Panc1 (cell line): ENCODE measurements at places on chromosomes 1 and 21. TPM values are rescaled to one million over a fixed set of nuclear protein-coding genes. Genes with fewer than 3 reads are reported as not detected.

DNA sequence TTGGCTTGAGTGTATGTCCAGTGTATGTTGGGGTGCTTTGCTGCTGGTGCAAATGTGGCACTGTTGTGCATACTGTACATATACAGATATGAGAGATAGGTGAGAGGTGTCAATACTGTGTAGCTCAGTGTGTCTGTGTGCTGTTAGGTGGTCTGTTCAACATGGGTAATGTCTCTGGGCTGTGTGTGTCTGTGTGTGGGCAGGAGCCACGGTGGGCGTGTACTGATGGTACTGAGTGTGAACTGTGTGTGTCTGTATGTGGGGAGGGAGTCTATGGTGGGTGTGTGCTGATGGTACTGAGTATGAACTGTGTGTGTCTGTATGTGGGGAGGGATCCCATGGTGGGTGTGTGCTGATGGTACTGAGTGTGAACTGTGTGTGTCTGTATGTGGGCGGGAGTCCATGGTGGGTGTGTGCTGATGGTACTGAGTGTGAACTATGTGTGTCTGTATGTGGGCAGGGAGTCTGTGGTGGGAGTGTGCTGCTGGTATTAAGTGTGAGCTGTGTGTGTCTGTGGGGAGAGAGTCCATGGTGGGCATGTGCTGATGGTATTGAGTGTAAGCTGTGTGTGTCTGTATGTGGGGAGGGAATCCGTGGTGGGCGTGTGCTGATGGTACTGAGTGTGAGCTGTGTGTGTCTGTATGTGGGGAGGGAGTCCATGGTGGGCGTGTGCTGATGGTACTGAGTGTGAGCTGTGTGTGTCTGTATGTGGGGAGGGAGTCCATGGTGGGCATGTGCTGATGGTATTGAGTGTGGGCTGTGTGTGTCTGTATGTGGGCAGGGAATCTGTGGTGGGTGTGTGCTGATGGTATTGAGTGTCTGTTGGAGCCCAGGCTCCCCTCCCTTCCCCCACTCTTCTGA is 32.2 kb upstream of the FOXO6 start:
- DNase-seq, result no peak
- no peaks in the 10 kb centered on the region for H3K36me3 ChIP-seq
- H3K4me3 ChIP-seq, result no peak overlapping the region
- no peaks in the 10 kb centered on the region; the same call in 1 of the 2 replicates for H3K4me1 ChIP-seq
- no peaks in the 10 kb centered on the region for H3K27me3 ChIP-seq

Gene TNFRSF8
- total RNA-seq, result 0.13 TPM

- H3K27ac ChIP-seq, result no peak overlapping the region
- H3K4me1 ChIP-seq, result no peaks in the 10 kb centered on the region
- DNase-seq, result no peak
- H3K27me3 ChIP-seq, result no peaks in the 10 kb centered on the region
Observed at GRCh38 chr1:92291372-92291999, 7.3 kb downstream of the GLMN start.

DNA sequence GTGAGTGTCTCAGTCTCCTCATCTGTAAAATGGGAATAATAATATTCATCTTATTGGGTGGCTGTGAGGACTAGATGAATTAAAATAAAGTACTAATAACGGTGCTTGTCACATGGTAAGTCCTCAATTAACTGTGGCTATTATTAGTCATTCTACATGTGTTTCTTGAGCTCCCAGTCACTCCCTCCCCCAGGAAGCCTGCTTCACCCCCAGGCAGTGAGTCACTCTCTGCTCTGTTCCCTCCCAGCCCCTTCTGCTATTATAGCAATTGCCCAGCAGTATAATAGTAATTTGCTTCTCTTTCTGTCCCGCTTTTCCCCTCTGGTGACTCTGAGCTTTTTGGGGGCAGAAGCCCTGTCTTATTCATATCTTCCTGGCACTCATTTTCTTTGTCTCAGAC is 102.0 kb downstream of the BEND5 start:
- no peaks in the 10 kb centered on the region for H3K4me1 ChIP-seq
- no peaks in the 10 kb centered on the region; the same call in 1 of the 2 replicates for H3K27me3 ChIP-seq
- no peak for DNase-seq
- no peaks in the 10 kb centered on the region for H3K36me3 ChIP-seq

DNA sequence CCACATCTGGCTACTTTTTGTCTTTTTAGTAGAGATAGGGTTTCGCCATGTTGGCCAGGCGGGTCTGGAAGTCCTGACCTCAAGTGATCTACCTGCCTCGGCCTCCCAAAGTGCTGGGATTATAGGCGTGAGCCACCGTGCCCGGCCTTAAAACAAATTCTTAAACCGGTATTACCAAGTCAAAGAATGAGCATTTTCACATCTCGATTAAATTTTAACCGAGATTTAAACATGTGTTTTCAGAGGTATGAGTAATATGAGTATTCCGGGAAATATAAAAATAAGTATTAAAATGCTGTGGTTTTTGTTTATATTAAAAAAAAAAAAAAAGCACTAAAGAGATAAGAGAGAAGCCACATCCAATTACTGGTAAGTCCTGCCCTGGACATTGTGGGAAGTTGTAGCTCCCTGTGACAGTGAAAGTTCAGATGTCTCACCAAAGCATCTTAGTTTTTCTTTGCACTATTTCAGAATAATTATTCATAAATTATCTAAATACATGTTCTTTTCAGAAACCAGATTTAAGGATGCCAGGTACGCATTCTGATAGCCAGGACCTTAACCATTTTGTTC is 24.9 kb downstream of the ZNF281 start:
- H3K4me3 ChIP-seq, result no peak overlapping the region
- peaks cover 28% of the 10 kb centered on the region for H3K4me1 ChIP-seq
- H3K27me3 ChIP-seq, result no peaks in the 10 kb centered on the region
- H3K36me3 ChIP-seq, result no peaks in the 10 kb centered on the region

DNA sequence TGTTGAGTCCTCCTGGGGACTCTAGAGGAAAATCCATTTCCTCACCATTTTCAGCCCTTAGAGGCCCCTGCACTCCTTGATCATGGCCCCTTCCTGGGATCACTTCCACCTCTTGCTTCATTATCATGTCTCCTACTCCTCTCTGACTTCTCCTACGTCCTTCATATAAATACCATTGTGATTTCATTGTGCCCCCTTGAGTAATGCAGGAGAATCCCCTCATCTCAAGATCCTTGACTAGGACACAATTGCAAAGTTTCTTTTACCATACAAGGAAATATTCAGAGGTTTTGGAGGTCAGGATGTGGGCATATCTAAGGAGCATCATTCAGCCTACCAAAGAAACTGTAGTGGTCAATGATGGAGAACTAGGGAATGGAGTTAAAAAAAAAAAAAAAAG is 8.8 kb upstream of the GBP6 start:
- H3K27me3 ChIP-seq, result peaks cover 4% of the 10 kb centered on the region; the same call in 1 of the 2 replicates
- no peak overlapping the region for H3K4me3 ChIP-seq
- no peaks in the 10 kb centered on the region for H3K4me1 ChIP-seq
- no peak overlapping the region for H3K27ac ChIP-seq

- no peak overlapping the region for H3K27ac ChIP-seq
- 0 out of 2 replicates have a peak, but pooled peaks cover 5% of the 10 kb centered on the region for H3K27me3 ChIP-seq
- no peaks in the 10 kb centered on the region for H3K36me3 ChIP-seq
- no peak overlapping the region for H3K4me3 ChIP-seq
- no peaks in the 10 kb centered on the region for H3K4me1 ChIP-seq
Observed at GRCh38 chr1:57040811-57041210, 75.0 kb upstream of the C8B start.

DNA sequence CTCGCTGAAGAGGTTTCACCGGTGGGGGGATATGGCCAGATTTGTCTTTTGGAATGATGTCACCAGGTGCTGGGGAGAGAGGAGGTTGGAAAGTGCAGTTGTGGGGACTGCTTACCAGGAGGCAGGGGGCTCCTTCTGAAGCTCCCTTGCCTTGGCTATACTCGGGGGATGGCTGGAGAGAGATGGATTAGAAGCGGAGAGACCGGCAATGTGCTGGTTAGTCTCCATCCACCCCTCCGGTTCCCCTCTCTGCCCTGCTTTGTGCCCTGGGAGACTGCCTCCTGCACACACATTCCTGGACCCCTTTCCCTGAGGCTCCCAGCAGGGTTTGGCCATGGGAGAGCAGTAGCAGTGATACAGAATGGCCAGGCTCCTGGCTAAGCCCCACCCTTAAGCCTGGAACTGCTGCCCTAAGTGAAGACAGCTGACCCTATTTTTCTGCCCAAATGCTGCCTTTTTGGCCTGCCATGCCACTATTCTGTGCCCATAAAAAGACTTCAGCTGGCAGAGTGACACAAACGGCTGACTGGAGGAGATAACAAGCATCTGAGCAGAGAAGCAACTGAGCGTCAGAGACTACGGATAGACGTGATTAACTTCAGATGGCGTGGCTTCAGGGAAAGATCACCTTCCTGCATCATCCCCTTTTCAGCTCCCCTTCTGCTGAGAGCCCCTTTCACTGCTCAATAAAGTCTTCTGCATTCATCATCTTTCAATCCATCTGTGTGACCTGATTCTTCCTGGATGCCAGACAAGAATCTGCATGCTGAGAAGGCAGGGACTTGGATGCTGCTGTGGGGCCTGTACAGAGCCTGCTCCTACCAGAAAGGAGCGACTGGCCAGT is 14.5 kb upstream of the VPS13D start:
- no peak overlapping the region for H3K4me3 ChIP-seq
- H3K36me3 ChIP-seq, result no peaks in the 10 kb centered on the region
- no peak overlapping the region for H3K27ac ChIP-seq
- no peaks in the 10 kb centered on the region for H3K27me3 ChIP-seq
- DNase-seq, result no peak
- H3K4me1 ChIP-seq, result no peaks in the 10 kb centered on the region

Gene GPX7
- 11.2 TPM for total RNA-seq

GRCh38 chr1:165376041-165376810 is 19.7 kb upstream of the LMX1A start:
- no peak overlapping the region for H3K27ac ChIP-seq
- peaks cover 9% of the 10 kb centered on the region; the same call in 1 of the 2 replicates for H3K27me3 ChIP-seq
- no peaks in the 10 kb centered on the region for H3K36me3 ChIP-seq
- no peak for DNase-seq
- H3K4me3 ChIP-seq, result peak overlapping the region; percentile 30

DNA sequence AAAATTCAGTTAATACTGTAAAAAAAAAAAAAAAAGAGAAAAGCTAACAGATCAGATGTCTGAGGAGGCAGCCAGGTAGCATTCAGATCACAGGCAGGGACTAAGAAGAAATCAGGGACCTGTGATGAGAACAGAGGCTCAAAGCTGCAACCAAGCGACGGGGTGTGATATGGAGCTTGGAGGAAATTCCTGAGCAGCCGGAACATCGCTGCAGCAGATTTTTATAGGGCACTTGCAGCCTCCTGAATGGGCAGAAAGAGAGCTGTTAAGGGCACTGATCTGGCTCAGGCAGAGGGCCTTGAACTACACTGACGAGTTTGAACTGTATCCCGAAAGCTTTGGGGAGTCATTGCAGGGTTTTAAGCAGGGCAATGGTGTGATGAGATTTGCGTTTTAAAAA is 315.4 kb downstream of the ADGRL2 start:
- H3K4me3 ChIP-seq, result no peak overlapping the region
- no peaks in the 10 kb centered on the region for H3K4me1 ChIP-seq
- no peaks in the 10 kb centered on the region for H3K36me3 ChIP-seq

DNA sequence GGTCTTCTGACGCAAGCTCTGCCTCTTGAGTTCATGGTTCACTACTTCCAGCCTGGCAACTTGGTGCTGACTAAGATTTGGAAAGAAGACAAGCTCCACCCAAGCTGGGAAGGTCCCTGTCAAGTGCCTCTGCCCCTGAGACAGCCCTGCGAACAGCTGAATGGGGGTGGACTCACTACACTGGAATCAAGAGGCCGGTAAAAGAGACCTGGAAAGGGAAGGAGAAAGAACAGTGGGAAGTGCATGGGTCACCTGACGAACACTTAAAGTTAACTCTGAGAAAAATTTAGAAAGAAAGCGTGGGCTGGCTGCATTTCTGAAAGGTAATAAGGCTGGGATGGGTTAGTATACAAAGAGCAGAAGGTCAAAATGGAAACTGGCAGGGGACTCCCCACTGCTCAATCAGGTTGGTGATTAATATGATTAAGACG is 26.1 kb upstream of the ZNF496 start:
- H3K27me3 ChIP-seq, result peaks cover 4% of the 10 kb centered on the region
- DNase-seq, result no peak
- H3K4me3 ChIP-seq, result no peak overlapping the region
- no peaks in the 10 kb centered on the region for H3K36me3 ChIP-seq

DNA sequence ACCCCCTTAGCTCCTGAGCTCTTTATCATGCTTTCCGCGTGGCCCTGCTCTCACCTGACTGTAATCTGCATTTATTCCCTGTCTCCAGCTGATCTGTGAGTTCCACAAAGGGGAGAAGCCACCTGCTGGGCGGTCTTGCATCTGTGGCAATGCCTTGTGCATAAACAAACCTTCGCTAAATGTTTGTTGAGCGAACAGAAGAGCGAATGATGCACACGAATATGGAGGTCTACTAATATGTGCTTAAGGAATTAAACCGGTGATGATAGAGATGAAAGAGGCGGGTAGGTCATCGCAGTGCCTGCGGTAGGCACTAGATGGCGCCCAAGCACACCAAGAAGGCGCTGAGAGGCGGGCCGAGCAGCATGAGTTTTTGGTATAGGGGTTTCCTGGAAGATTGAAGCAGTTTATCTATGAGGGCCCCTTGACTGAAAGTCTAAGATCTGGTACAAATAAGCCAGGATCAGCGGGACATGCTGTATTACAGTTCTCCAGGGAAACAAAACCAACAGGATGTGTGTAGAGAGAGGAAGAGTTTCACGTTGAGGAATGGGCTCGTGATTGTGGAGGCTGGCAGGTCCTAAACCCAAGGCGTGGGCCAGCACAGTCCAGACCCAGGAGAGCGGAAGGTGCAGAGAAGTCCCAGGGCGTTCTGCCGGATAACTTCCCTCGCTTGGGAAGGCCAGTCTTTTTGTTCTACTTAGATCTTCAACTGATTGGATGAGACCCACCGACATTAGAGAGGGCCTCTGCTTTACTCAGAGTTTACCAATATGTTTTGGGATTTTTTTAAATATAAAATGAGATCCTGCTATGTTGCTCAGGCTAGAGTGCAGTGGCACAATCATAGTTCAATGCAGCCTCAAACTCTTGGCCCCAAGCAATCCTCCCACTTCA is 34.7 kb downstream of the TOMM20 start:
- peak overlapping the region; percentile 87 for H3K27ac ChIP-seq
- no peak overlapping the region for H3K4me3 ChIP-seq
- DNase-seq, result no peak

DNA sequence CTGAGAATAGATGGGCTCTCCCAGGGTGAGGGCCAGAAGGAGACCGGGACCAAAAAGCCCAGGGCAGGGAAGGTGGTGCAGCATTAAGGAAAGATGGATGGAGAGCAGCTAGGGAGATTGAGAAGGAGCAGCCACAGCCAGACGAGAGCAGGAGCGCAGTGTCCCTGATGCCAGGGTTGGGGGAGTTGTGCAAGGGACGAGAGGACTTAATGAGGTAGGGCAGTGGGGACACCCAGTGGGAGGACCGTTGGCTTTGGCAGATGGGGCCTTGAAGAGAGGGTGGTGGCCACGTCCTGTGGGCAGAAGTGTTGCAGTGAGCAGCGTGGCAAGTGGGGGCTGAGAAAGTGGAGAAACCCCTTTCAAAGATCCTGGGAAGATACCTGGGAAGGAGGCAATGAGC is 38.0 kb upstream of the KDM4A start:
- DNase-seq, result no peak
- no peaks in the 10 kb centered on the region for H3K27me3 ChIP-seq
- H3K4me1 ChIP-seq, result no peaks in the 10 kb centered on the region
- no peaks in the 10 kb centered on the region for H3K36me3 ChIP-seq

GRCh38 chr1:198906739-198907422 is 268.0 kb downstream of the PTPRC start:
- no peaks in the 10 kb centered on the region; the same call in 1 of the 2 replicates for H3K36me3 ChIP-seq
- DNase-seq, result no peak
- H3K4me1 ChIP-seq, result peaks cover 42% of the 10 kb centered on the region

- no peaks in the 10 kb centered on the region for H3K4me1 ChIP-seq
- no peak overlapping the region for H3K4me3 ChIP-seq
- no peak for DNase-seq
Observed at GRCh38 chr1:207902566-207902965, 8.4 kb downstream of the CD34 start.

Gene OR14K1
- total RNA-seq, result not detected
